ENCODE measurements at places on chromosomes 3 and 15. TPM values are rescaled to one million over a fixed set of nuclear protein-coding genes. Genes with fewer than 3 reads are reported as not detected.

LIPH gene
- total RNA-seq = 7.2 TPM

NANOGP8 gene
- total RNA-seq = not detected

ACOX2 gene
- 10.8 TPM for total RNA-seq

EPHA3 gene
- total RNA-seq = not detected

PPP1R14D gene
- total RNA-seq = 0.28 TPM

NR2E3 gene
- total RNA-seq = 0.18 TPM

GLDN gene
- not detected for total RNA-seq

PLA2G4D gene
- total RNA-seq = not detected

KIF23 gene
- total RNA-seq = 91.2 TPM

RBPMS2 gene
- 8.4 TPM for total RNA-seq

COL6A6 gene
- not detected for total RNA-seq

RASGRF1 gene
- 0.22 TPM for total RNA-seq

P3H2 gene
- total RNA-seq = 42.0 TPM

KY gene
- total RNA-seq = not detected

ROBO1 gene
- 14.8 TPM for total RNA-seq

ZNF80 gene
- not detected for total RNA-seq

SLC12A8 gene
- 1.3 TPM for total RNA-seq

ISLR gene
- 0.41 TPM for total RNA-seq

STXBP5L gene
- not detected for total RNA-seq

FBXO40 gene
- total RNA-seq = not detected

SLC27A2 gene
- total RNA-seq = 24.3 TPM

RAD54L2 gene
- total RNA-seq = 5.1 TPM

FRMD5 gene
- 3.9 TPM for total RNA-seq

PLAAT1 gene
- total RNA-seq = not detected

TAGLN3 gene
- total RNA-seq = not detected

CHRNA3 gene
- 0.29 TPM for total RNA-seq

RPS27L gene
- total RNA-seq = 393 TPM

ROPN1 gene
- not detected for total RNA-seq

PROS1 gene
- 9.9 TPM for total RNA-seq

LMCD1 gene
- 75.6 TPM for total RNA-seq
